Foreskin keratinocyte (primary cell): ENCODE measurements at places on chromosomes 2 and 18. TPM values are rescaled to one million over a fixed set of nuclear protein-coding genes. Genes with fewer than 3 reads are reported as not detected.

DNA sequence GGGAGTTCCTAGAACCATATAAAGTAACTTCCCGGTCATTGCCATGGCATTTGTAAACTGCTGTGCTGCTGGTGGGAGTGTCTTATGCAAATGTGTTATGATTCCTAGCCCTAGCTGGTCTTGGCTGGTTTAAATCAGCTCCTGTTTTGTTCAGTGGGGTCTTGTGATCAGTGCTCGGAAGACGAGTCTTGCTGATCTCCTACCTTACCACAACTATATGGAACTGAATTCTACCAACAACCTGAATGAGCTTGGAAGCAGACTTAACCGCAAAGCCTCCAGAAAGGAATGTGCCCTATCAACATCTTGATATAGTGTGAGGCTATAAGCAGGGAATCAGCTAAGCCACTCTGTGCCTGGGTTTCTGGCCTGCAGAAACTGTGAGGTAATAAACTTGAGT lies 33.5 kb downstream of the POLE4 start:
- DNase-seq, result peak; percentile 52

DNA sequence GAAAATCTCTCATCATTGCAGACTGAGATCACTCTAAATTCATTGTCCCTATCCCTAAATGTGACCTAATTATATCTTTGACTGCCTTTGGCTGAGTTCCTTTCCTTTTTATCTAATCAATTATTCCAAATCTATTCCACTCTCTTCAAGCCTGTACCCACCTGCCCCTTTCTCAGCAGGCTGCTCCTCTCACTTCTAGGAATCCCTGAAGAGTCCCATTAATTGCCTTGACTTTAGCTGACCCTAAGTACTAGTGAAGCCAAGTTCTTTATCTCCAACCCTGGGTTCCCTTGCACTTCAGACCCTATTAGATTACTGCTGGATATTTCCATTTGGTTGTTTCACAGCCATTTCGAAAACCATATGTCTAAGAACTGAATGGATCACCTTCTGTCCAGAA lies 102.8 kb downstream of the GREB1L start:
- no peak for DNase-seq

GRCh38 chr2:186543561-186544131 lies 46.2 kb upstream of the ITGAV start:
- DNase-seq, result no peak

- DNase-seq, result peak; percentile 1
These were observed 97.9 kb downstream of the SCN3A start for GRCh38 chr2:165105926-165106325.

GRCh38 chr2:1070601-1071000 lies 120.0 kb downstream of the SNTG2 start:
- DNase-seq, result no peak

DNA sequence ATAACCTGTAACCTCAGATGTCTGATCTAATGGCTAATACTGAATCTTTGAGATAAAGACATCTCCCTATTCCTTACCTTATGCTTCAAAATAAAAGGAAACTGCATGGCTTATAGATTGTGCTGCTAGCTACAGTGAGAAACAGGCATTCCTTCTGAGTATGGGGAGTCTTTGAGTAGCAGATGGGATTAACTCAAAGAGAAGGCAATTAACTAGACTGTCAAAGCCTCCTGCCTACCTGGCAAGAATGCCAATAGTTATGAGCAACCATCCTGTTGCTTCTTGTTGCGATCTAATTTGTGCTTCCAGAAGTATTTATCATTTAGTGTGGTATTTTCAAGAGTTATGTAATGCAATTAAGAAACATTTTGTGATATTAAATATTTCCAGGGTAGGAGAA lies 660.0 kb upstream of the TMEFF2 start:
- peak; percentile 5 for DNase-seq

- no peak for DNase-seq
These were observed 11.9 kb downstream of the IL18R1 start for GRCh38 chr2:102367331-102367971.

DNA sequence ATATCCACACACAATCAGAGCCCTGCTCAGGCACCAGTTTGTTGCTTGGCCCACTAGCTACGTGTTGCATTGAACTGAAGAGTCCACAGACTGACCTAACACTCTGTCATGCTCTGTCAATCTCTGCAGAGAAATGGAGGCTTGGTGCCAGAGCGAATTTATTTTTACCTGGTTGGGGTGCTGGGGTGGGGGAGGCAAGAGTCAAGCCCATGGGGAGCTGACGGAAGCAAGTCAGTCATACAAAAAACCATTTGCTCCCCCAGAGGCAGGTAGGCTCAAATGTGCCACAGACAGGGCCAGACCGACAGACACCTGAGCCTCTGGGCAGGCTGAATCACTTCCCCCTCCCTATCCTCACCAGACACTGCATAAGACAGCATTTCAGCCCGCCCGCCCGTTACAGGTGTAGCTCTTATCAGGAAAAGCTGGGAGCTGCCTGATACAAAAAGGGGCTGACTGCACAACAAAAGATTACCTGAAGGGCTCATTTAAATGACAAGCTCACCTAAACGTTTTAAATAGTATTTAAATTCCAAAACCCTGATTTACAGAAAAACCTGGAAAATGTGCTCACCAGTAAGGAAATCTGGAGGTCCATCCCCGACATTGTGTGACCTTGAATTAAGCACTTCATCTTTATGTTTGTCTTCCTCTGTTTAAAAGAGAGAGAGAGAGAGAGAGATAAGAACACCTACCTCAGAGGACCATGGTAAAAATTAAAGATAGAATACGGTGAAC lies 2.1 kb upstream of the PCBP1 start:
- peak; percentile 75 for DNase-seq

- DNase-seq, result no peak
These were observed 21.8 kb upstream of the RPIA start for GRCh38 chr2:88669482-88670214.

DNA sequence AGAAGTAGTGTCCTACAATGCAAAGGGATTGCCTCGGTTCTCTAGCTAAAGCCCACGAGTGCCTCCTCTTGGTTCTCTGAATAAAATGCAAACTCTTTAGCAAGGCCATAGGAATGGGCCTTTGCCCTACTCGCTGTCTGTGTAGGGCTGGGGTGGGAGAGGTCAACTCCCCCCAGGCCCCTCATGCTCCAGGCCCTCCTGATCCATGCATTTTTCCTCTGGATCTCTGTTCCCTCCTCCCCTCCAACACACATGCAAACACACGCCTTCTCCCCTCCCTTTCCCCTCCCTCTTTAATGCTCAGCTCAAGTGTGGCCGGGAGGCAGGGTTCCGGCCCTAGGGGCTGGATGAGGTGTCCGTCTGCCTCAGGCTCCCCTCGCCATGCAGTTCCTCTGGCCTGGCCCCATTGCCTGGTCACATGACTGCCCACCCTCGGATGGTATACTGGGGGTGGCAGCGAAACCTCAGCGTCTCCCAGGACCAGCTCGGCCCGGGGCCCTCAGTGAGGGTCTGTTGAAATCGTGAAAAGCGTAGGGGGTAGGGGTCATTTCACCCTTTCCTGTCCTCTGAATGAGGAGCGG lies 14.9 kb upstream of the KLF11 start:
- no peak for DNase-seq

- no peak for DNase-seq
These were observed 223.1 kb upstream of the SP5 start for GRCh38 chr2:170492010-170492409.

GRCh38 chr2:173496746-173497145 lies 142.1 kb downstream of the CDCA7 start:
- DNase-seq, result no peak

GRCh38 chr2:127093648-127094210 lies 13.2 kb downstream of the BIN1 start:
- DNase-seq, result no peak

- no peak for DNase-seq
These were observed 87.1 kb downstream of the GORASP2 start for GRCh38 chr2:171016125-171016524.

GRCh38 chr18:35603008-35603407 lies 21.5 kb downstream of the GALNT1 start:
- no peak for DNase-seq

- DNase-seq, result no peak
These were observed 1.4 kb downstream of the KRCC1 start for GRCh38 chr2:88053934-88054781.

DNA sequence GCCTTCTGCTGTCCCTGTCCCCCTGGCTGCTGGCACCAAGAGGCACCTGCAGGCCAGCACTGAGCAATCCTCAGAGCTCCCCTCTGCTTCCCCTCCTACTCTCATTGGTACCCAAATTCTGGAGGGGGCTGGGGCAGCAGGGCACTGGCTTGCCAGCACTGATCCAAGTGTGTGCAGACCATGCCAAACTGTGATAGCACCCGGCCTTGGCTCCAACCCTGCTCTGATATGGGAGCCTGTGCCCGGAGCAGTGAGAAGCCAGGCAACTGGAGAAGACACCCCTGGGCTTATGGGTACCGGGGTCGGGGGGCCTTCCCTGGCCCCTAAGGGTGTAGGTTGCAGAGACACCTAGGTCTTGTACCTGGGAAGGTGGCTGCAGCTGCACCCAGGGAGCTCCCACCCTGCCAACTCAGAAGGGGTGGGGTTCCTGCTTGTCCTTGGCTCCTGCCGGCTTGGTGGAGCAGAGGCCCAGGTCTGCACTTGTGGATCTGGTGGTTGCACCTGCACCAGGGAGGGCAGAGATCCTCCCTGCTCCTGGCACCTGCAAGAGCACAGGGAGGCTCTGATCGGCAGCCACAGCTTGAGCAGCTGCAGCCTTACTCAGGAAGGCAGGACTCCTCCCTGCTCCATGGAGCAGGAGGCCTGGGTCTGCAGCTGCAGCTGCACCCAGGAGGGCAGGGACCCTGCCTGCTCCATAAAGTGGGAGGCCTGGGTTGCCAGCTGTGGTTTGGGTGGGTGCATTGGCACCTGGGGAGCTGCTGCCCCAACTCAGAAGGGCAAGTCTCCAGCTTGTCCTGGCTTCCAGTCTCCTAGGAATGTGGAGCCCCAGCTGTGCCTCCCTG lies 96.3 kb downstream of the BCL2L11 start:
- DNase-seq, result no peak

GRCh38 chr2:28729698-28730097 lies 21.9 kb upstream of the PPP1CB start:
- peak; percentile 22 for DNase-seq

DNA sequence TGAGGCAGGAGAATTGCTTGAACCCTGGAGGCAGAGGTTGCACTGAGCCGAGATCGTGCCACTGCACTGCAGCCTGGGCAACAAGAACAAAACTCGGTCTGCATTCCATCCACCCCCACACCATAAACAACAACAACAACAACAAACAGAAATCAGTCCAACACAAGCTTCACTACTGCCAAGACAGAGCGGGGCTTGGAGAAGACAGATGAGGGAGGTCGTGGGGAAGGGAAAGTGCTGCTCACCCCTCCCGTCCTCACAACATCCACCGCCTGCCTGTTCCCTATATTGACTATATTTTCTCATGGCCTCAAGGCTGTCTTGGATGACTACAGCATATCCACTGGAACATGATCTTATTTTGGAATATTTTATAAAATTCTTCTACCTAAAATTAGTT lies 137.6 kb upstream of the TTC39C start:
- peak; percentile 64 for DNase-seq

DNA sequence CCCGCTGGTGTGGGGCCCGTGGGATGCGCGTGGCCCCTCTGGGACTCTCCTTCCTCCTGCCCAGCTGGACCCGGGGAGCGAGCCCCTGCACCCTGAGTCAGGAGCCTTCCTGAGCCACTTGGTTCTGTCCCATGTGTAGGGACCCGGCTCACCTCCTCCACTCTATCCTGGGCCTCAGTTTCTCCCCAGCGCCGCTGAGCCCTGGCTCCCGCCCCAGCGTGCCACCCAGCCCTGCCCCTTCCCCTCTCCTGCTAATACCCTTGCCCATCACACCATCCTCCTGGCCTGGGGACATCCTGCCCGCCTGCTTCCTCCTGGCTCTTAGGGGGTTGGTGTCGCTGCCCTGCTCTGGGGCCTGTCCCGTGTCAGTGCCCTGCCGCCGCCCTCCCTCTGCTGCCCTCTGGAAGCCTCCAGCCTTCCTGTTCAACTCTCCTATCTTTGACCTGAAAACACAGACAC lies 24.8 kb downstream of the GPC1 start:
- DNase-seq, result no peak

GRCh38 chr2:68643874-68644485 lies 601 bp downstream of the PROKR1 start:
- no peak for DNase-seq

DNA sequence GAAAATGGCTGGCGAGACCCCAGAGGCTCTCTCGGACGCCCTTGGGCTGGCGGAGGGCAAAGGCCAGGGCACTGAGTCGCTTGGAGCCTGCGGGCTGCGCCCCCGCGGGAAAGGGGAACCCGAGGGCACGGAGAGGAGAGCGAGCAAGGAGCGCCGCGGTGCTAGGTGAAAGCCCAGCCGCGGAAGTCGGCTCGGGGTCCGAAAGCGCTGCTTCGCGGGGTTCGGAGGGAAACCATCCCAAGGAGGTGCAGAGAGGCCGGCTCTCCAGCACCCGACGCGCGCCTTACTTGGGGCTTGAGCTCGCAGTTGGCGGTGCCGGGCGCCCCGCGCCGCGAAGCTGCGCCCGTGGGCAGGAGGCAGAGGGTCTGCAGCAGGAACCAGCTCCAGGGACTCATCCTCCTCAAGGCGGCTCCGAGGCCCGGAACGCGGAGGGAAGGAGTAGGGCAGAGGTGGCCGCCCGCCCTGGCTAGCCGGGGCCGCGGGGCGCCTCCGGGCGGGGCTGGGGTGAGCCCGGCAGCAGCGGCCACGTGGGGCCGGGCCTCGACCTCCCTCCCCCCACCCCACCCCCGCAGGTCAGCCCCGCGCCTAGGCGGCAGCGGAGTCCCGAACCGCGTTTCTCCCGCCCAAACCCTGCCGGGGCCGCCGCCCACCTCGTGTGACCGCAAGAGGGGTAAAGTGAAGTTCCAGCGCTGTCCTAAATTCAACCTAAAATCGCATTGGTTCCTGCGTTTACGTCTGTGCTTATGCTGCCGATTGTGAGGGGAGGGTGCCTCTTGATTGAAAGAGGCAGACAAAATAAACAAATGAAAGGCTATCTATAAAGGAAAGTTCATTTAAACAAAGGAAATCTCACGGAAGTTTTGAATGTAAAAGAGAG lies at the start of gene TRABD2A:
Gene TRABD2A (minus strand): TSS at position 440 of the 877 bp plus-strand sequence. CDS start 45 bp downstream, at position 395.
- no peak for DNase-seq

GRCh38 chr2:20465716-20466394 lies 19.0 kb downstream of the RHOB start:
- no peak for DNase-seq

DNA sequence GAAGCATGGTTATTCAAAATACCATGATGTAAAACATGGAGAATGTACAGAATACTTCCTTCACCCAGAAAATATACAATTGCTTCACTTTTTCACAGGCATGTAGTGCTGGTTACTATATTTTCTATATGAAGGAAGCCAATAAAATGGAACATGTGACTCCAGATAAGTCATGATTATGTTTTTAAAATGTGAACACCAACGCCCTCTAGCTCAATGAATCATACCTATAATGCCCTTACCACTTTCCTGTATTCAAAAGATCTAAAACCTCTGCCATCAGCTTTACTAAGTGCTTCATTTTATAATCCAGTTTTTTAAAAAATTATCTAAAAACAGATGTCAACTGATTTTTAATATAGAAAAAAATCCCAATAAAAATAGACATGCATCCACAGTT lies 59.9 kb downstream of the SMAD2 start:
- DNase-seq, result peak; percentile 13

Gene ALPI
- total RNA-seq, result not detected in 2 replicates

Gene OTOS
- not detected in 2 replicates for total RNA-seq

Gene CCL20
- 0.58 and 0.81 TPM in 2 replicates for total RNA-seq

Gene C2orf66
- total RNA-seq, result 0.14 TPM in 2 replicates

Gene CCDC68
- 3.9 and 4.0 TPM in 2 replicates for total RNA-seq

Gene ARHGAP15
- total RNA-seq, result not detected in 2 replicates

Gene TMEM178A
- not detected in 2 replicates for total RNA-seq

Gene GAREM1
- 2.3 TPM in 2 replicates for total RNA-seq

Gene UGT1A9
- total RNA-seq, result not detected in 2 replicates

Gene SPEG
- 24.9 and 32.6 TPM in 2 replicates for total RNA-seq

Gene MTERF4
- total RNA-seq, result 15.9 and 20.1 TPM in 2 replicates

Gene C2orf78
- not detected in 2 replicates for total RNA-seq

Gene ANO7
- 0.24 and 0.46 TPM in 2 replicates for total RNA-seq

Gene UGT1A10
- not detected in 2 replicates for total RNA-seq
